Stimulated activated CD4-positive, alpha-beta T cell treated with anti-CD3 and anti-CD28 coated beads, Interleukin-12 subunit alpha, Interleukin-12 subunit beta, amount 100 ng/mL, for 48 hours (primary cell): ENCODE measurements at places on chromosomes 5 and 9.

GRCh38 chr9:36154331-36154952 is 14.7 kb upstream of the CCIN start:
- DNase-seq, result no peak

- DNase-seq, result no peak
Measured at GRCh38 chr5:107860044-107860443, 189.3 kb upstream of the EFNA5 start.

GRCh38 chr5:68419637-68420452 is 204.3 kb downstream of the PIK3R1 start:
- no peak for DNase-seq

DNA sequence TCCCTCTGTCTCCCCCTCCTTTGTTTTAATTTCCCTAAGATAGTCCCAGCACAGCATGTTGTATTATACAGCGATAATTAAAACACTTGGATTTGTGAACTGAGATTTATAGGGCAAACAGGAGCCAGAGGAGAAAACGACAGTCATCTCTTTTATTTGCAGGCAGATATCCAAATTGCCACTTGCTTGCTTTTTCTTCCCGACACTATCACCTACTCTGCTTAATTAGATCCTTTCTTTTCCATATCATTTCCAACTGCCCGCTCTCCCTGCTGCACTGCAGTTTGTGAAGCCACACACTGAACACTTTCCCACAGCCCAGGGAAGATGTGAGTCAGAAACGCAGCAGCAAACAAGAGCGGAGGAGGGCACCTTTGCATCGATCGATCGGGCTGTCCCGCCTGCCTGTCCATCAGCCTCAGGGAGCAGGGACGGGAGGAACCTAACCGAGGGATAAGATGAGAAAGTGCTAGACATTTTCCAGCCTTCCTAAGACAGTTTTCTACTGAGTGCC is 35.8 kb upstream of the SPRY4 start:
- no peak for DNase-seq

GRCh38 chr9:105662184-105663104 is at the start of gene TAL2:
TAL2 (plus strand) TSS chr9:105662457; CDS start chr9:105662497, 40 bp downstream.
- no peak for DNase-seq

DNA sequence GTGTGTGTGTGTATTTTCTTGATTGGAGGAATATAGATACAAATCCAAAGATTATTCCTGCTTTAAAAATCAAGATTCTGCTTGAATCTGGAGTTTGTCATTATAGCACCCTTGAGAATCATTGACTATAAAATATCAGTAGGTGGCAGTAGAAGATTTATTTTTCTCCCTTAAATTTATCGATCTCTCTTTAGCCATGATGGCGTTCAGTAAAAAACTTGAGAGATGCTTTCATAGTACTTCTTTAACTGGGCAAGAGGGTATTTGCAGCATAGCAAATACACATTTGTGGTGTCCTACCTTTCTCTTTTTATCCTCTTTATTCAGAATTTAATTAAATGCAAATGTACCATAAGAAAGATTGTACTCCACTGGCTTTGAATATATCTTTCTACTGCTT is 307.7 kb downstream of the ADGRV1 start:
- no peak for DNase-seq

DNA sequence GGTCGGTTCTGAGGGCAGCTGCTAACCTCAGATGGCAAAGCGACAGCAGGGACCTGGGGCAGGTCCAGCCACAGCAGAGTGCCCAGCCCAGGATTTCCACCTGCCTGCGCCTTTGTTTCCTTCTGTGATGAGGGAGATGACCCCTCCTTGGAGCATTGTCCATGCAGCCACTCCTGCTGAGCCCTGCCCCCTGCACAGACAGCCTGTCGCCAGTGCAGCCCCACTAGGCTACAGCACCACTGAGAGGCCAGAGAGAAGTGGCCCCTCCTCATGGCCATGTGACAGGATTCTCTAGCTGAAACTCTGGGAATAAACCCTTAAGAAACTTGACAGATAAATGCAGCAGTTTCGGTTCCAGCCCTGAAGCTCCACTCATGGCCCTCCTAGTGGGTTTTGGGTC is 10.5 kb upstream of the MRNIP start:
- no peak for DNase-seq

- DNase-seq, result no peak
Measured at GRCh38 chr5:27252911-27253310, 214.5 kb upstream of the CDH9 start.

- DNase-seq, result no peak
Measured at GRCh38 chr5:81936750-81937149, 35.1 kb upstream of the ATG10 start.

DNA sequence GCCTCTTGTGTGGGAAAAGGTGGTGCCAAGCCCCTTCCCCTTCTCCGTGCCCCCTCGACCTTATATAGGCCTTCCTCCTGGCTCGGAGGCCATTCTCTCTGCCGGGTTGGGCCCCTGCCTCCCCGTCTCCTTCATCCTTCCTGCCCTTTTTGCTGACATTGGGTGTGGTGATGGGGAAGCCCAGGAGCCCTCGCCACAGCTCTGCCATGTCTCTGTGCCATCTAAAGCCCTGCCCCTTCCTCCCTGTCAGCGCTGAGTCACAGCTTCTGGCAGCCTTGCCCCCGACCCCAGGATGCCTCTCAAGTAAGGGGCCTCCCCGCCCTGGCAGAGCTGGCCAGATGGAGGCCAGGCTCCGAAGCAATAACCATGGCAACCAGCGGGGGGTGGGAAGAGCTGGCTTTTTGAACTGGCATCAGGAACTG is 30.4 kb downstream of the JADE2 start:
- peak; percentile 84 for DNase-seq

DNA sequence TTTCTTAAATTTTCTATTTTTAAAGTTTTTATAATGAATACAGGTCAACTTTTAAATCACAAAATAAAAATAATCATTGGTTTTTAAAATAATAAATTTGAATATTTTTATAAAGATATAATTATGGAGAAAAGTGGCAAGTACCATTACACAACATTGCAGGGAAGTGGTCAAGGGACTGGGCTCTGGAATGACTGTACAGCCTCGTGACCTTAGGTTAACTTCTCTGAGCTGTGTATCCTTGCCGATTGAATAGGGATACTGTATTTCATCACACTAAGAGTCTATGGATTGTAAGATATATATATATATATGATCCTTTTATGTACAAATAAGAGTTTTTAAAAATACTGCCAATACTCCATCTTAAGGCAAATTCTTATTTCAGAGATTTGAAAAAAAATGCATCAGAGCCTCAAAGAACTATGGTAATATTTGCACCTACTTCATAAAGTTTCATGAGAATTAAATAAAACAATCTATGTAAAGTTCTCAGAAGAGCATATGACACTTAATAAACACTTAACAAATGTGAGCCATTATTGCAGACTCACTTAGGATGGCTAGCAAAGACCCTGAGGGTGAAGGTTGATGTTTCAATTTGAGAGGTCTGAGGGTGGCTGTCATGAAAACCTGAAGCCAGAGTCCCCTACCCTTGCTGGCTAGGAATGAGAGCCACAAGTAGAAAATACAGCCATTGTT is 136.5 kb downstream of the CCDC192 start:
- no peak for DNase-seq

DNA sequence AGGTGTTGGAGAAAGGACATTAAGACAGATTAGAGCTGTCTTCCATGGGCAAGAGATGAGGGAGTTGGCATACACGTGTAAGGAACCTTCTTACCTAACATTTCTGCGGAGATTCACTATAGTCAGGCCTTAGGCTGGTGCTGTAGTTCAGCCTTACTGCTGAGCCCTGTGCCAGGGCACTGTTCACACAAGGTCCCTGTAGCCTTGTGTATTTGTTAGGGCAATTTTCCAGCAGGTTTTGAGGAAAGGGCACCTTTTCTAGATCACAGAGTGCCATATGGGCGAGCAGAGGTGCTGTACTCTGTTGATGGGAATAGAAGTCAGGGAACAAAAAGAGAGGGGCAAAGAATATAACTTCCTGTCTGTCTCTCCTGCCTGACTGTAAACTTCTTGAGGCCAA is 15.6 kb downstream of the PALM2AKAP2 start:
- DNase-seq, result no peak

GRCh38 chr5:154214371-154215106 is 24.0 kb downstream of the GALNT10 start:
- no peak for DNase-seq

DNA sequence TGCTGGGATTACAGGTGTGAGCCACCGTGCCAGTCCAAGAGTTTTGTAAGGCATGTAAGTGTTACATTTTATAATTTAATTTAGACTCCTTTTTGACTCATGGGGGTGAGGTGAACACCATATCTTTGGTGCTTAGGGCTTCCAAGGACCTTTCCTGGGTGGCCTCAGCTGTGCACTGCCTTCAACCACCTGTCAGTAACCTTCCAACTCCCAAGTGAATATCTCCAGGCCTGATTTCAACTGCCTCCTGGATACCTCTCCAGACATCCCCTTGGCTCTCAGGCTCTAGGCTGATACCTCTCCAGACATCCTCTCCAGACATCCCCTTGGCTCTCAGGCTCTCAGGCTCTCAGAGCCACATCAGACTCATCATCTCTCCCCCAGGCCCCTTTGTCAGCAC is 30.9 kb upstream of the TTLL11 start:
- no peak for DNase-seq

- DNase-seq, result no peak
Measured at GRCh38 chr5:73120222-73121118, at the start of gene TMEM171. TMEM171 (plus strand) TSS chr5:73120575; CDS start chr5:73123374, 2,799 bp downstream.

- DNase-seq, result no peak
Measured at GRCh38 chr5:140840978-140841962, at the start of gene PCDHA8. PCDHA8 (plus strand) TSS chr5:140841187; CDS start chr5:140841322, 135 bp downstream.

DNA sequence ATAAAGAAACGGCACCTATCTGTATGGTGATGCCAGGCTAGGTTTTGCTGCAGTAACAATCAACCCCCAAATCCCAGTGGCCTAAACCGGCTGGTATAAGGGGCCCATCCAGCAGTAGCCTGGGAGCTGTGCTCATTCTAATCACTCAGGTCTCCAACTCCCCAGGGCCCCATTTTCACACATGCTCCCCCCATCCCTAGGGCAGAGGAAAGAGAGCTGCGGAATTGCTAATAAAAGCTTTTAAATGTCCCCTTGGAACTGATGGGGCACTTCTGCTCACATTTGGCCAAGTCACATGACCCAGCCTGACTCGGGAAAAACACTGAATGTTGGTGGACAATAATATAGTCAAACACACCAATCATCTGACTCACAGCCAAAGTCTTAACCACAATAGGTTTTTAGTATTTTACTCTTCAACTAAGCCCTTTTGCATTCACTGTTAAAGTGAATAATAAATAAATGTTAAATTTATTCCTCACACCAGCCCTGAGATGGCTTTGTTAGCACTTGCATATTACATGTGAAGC is 1.6 kb downstream of the FBLL1 start:
- no peak for DNase-seq

DNA sequence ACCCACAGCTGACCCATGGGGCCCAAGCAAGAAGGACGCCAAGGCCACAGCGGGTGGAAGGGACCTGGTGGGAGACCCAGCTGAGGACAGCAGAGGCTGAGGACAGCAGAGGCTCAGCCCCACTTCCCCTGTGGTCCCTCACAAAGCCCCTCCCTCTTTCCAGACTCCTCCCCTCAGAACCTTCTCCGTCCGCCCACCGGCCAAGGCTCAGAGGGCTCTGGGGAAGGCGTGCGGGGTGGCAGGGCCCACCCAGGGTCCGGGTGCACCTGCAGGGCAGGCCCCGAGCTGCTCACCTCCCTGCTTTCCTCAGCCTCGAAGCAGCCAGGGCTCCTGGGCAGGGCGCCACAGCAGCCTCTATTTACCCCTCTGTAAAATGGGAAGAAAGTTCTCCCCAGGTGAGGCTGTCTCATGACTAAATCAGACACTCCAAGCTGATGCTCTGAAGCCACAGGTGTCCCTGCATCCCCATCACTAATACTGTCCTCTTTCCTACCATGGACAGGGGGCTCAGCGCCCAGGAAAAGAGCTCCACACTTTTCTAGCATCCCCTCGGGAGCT is 137.9 kb upstream of the PPP1R26 start:
- DNase-seq, result no peak

DNA sequence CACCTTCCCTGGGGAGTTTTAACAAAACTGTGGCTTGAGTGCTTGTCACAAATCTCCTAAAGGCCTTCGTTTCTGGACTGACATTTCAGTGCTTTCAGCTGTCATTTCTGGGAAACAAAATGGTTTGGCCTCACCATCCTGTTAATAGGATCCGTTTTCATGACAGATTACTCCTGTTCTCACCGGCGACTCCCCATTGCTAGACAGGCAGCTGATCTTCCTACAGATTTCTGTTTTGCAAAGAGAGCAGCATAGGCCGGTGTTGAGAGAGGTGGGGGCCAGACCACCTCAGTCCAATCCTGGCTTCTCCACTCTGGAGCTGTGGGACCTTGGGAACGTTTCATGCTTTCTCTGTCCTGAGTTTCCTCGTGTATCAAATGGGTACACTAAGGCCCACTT is 75.5 kb upstream of the OTULINL start:
- DNase-seq, result no peak

- no peak for DNase-seq
Measured at GRCh38 chr5:180114304-180115003, 42.9 kb upstream of the RNF130 start.

DNA sequence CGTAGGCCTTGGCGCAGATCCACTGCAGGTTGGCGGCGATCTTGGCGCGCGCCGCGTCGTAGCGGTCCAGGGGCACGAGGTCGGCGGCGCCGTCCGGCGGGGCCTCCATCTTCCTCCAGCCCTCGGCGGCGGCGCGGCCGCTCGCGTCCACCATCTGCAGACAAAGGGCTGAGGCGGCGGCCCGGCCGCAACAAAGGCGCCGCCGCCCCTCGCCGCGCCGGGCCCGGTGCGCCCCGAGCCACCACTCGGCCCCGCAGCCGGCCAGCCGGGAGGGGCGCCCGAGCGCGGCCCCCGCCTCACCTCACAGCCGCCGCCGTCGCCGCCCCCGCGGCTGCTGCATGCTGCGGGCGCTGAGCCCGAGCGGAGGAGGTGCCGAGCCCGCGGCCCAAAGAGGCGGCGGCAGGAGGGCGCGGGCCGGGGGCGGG is 328 bp downstream of the CAMSAP1 start:
- no peak for DNase-seq

- DNase-seq, result no peak
Measured at GRCh38 chr5:172185096-172185461, 2.9 kb downstream of the STK10 start.

DNA sequence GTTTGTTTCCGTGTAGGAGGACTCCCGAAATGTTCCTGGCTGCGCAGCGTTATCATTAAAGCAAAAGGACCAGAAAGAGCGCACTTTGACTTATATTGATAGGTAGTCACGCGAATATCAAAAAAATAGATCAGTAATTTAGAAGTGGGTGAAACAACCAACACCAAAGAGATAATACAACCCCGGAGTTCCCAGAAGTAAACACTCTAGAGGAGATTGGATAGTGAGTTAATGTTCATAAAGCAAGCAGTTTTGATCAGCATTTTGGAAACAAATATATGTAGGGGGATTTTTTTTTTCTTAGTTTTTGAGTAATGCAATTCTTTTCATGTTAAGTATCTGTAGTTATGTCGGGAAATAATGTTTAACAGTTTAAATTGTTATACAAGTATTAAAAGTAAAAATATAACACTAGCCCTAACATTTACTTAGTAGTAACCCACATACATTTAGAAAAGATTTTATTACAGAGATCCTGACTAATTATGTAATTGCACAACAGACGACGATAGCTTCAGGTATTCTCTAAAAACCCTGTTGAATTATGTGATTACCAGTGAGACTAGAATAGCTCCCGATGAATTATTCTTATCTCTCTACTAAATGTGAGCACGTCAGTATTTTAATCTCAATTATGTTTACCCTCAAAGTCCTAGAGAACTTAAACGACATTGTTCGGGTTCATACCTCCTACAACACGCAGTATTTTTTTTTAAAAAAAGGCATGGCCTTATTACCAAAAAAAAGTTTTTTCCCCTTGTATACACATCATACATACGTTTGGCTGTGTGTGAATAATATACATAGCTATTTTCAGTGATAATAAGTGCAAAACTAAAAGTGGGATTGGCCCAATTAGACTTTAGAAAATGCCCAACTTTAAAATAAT is 9.4 kb upstream of the NFIB start:
- no peak for DNase-seq
